ENCODE measurements at places on chromosomes 13 and 19.

- DNase-seq: no peak
Observed at GRCh38 chr19:49801401-49801888, 11.6 kb downstream of the FUZ start.

DNA sequence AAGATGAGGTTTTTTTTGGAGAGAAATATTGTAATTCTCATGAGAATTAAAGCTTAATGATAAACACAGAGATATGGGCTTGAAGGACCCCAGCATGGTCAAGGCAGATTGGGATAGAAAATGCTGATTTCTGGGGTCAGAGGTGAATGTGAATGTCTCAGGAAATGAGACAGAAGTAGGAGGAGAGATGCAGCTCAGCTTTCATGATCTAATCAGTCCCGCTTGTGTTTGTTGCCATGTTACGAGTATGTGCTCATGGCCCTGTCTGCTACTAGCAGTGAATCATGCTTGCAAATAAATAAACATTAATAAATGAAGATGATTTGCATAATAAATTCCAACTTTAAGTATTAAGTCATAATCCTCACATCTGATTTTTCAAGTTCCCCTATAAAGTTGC, 23.0 kb upstream of the NDFIP2 start:
- DNase-seq: peak; percentile 66

GRCh38 chr19:43504426-43505185, at the start of gene PHLDB3:
PHLDB3 (minus strand) TSS chr19:43504746; CDS start chr19:43504118, 628 bp downstream.
- no peak for DNase-seq

DNA sequence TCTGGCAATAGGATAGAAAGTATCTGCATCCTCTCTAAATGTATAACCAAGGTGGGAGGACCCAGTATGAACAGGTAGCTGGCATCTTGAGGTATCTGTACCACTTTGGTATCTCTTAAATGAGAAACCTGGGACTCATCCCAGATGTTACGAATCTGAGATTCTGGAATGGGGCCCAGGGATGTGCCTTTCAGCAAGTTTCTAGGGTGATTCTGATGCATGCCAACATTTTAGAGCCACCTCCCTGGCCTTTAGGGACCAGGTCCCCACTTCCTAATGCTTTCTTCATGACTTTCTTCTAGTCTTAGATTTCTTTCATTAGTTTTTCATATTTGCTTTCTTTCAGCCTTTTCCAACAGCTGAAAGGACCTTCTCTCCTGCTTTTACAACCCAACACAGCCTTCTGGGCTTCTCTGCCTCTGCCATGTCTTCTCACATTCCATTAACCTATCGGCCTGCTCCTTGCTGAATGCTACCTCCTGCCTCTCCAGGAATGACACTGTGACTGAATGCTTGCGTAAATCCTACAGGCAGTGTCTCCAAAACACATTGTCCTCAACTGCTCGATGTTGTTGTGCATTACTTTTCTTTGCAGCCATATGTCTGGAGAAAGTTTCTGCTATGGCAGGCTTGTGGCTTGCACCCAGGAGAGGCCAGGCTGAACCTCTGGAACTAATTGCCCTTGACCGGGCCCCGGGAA, 284.0 kb downstream of the DNAJC15 start:
- no peak for DNase-seq

DNA sequence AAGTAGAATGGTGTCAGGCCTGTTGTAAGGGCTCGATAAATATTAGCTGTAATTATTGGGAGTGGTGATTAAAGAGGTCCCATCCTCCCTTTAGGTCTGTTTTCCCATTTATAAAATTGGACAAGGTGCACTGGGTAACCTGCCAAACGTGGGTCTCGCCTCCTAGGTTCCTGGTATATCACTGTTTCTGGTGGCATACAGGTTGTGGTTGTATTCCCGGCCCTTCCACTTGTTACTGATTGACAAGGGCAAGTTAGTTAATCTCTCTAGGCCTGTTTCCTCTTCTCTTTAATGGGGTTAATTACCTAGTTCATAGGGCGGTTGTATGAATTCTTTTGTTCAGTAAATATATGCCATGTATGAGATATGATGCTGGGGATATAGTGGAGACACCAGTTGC, 1.5 kb downstream of the PPP2R1A start:
- DNase-seq: no peak

DNA sequence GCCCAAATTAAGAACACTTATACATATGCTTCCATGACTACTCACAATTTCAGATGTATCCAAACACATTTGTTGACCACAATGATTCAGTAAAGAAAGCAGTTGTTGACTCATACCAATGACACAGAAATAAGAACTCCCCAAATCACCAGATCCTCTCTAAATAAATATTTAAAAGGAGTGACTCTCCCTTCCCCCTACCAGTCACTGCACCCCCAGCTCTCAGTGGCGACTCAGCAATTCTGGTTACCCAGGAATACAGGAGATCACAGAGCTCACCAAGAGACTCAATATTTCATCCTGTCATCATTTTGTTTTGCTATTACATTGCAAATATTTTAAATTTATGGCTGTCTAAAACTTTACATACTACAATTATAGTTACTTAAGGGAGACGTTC, 131.5 kb downstream of the RGCC start:
- DNase-seq: peak; percentile 96

- DNase-seq: no peak
Observed at GRCh38 chr13:77042566-77043177, 15.7 kb upstream of the FBXL3 start.

DNA sequence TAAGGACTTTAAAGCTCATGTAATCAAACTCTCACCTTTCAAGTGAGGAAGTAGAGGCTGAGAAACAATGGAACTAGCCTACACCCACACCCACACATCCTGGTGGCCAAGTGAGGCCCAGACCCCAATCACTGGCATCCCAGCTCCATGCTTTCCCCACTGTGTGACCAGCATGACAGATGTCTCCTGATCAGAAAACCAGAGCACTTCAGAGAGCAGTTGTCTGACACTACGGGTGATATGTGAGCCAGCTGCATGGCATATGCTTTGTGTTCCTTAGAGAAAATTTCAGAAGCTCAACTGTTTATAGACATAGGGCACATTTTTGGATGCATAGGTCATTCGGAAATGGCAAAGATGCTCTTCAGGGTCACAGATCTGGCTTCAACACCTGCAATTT, 315.2 kb downstream of the NDFIP2 start:
- DNase-seq: no peak

DNA sequence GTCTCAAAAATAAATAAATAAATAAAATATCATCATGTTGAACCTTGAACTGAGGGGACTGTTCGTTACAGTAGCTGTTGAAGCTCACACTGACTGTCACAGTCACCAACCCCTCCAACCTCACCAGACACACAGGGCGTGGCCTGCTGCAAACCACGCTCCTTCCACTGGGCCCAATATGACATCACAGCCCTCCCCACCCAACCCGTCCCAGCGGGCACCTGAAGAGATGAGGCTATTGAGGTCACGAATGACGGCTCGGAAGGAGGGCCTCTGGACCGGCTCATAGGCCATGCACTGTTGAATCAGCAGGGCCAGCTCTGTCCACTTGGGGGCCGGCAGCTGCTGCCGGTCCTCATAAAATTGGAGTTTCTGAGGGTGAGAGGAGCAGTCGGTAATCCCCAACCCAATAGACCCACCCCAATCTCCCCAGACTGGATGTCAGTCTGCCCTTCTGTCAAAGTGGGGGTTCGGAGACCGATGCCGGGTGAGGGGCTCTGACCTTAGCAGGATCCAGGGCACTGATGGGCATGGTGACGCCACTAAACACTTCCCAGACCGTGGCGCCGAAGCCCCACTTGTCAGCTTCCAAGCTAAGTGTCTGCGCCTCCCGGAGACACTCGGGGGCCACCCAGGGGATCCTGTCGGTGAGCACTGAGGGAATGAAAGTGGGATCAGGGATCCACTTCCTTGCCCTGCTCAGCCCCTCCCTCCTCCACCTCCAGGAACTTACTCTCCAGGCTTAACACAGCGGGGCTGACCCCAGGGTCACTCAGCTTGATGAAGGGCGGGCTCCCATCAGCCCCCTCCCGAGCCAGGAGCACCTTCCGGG, 13.2 kb downstream of the JAK3 start:
- no peak for DNase-seq

GRCh38 chr19:29610574-29611271, 4.6 kb downstream of the POP4 start:
- DNase-seq: peak; percentile 69

DNA sequence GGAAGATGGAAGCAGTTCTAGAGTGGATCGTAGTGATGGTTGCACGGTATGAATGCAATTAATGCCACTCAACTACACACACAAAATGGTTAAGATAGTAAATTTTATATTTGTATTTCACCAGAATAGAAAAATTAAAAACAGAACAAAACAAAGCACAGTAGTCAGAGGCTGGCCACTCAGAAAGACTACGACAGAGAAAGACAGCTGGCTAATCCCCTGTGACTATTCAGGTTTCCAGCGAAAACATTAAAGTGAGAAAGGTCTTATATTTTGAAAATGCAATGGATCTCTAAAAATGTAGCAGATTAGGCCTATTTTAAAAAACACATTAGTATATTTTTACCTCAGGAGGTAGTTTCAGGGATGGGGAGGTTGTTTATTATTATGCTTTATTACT, 131.3 kb upstream of the POSTN start:
- DNase-seq: no peak

- DNase-seq: no peak
Observed at GRCh38 chr19:343451-343931, 1.1 kb downstream of the MIER2 start.

DNA sequence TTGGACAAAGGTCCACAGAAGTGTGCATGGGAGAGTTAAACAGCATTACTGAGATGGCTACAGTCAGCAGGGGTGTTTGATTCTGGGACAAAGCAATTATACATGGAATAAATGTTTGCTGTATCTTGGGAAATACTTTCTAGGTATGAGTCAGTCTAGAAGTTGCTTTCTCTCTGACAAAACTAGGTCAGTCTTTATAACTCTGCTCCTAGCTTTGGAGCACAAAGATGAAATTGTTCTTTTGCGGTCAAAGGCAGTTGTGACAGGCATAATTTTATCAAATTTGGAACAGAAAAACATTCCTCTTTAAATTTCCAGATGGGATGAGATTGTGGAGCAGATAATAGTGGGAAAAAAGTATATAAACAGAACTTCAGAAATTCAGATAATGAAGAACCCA, 1045.4 kb upstream of the MIR17HG start:
- peak; percentile 13 for DNase-seq
